Dermis blood vessel endothelial cell (primary cell): ENCODE measurements at places on chromosomes 12 and 14. TPM values are rescaled to one million over a fixed set of nuclear protein-coding genes. Genes with fewer than 3 reads are reported as not detected.
A peak's percentile ranks its signal among the peaks of the same experiment; 100 is the strongest.

DNA sequence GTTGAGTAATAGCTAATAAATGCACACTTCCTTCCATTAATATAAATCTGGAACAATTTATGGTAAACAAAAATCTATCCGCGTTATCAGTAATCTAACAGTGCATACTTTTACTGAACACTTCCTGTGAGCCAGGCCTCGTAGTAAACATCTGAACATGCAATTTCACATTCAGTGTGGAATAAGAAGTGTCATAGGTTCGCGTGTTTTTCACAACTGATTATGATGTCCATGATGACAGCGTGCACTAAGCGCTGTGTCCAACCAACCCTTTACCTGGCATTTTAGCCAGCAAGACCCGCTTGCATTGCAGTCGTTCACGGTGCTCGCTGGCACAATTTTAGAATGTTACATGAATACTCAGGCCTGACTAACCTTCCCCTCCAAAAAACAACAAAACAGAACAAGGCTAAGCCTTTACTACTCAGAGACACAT is 2.1 kb downstream of the PNMA1 start:
- peak; percentile 41 for DNase-seq

GRCh38 chr14:68949601-68949965 is 29.5 kb downstream of the ACTN1 start:
- DNase-seq = peak; percentile 76

DNA sequence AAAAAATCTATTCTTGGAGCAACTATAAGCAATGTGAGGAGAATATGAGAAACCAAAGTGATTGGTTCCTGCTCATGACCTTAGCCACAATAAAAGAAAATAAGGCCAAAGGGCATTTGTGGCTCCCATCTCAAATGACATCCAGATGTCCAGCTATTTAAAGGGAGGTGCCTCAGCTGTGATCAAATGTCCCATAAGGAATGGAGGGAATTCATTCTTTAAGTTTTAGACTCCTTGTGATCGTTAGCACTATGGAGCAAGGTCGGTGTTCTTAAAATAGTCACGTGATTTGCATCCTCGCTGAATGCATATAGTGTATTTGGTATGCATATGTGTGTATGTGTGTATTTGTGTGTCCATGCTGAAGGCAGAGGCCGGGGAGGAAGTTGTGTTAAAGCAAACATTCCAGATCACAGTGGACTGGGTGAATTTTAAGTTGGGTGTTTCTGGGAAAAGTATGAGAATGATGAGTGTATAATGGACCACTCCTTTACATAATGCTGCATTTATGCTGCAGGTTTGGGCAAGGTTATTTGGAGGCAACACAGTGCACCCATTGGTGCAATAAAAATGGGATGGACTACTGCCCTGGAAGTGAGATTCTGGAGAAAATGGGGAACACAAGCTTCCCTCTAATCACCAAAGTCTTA is 5.6 kb upstream of the E2F7 start:
- no peak for DNase-seq

DNA sequence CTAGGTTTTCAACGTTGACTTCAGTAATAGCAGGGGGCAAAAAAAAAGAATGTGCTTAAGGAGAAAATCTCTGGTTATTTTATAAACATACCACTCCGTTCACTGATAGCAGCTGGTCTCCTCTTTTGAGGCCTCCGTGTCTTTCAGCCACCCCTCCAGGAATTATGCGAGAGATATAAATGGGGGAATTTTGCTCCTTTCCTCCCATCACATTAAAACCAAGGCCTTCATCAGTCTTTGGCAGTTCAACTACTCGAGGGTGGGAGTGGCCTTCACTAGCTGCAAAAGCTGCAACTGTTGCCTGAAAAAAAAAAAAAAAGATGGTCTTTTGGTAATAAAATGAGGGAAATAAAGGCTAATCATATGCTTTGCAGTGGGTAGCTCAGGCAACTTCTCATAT is 92.1 kb downstream of the LIN7A start:
- no peak for DNase-seq

GRCh38 chr12:76863837-76864236 is 15.0 kb downstream of the CSRP2 start:
- DNase-seq = no peak

- DNase-seq = peak; percentile 81
These were observed 68.5 kb downstream of the PPFIBP1 start for GRCh38 chr12:27592548-27592947.

DNA sequence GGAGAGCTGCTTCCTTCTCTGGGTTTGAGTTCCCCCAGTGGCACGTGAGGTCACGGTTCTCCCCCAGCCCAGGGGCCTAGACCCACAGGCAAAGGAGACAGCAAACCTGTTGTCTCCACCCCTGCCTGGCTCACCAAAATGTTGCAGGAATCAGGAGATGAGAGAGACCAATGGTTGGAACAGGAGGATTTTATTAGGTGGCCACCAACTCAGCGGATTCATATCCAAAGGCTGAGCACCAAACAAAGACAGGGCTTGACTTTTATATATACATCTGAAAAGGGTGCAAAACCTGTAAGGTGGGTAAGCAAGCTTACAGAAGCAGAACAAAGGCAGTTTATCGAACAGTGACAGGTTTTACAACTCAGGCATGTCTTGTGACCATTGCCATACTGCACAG is 9.2 kb upstream of the ADAM21 start:
- peak; percentile 5 for DNase-seq

DNA sequence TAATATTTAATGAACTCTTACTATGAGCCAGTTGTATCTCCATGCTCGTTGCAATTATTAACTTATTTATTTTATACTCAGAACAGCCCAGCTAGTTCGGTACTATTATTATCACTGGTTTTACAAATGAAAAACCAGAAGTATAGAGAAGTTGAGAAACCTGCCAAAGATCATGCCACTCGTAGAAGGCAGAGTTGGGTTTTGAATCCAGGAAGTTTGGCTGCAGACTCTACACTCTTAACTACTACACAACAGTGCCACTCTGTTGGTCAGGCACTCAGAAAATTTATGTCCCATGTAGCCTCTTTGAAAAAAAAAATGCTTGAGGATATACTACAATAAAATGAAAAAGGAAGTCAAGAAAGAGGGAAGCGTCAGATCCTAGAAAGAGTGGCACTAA is 71.5 kb upstream of the ARID2 start:
- no peak for DNase-seq

DNA sequence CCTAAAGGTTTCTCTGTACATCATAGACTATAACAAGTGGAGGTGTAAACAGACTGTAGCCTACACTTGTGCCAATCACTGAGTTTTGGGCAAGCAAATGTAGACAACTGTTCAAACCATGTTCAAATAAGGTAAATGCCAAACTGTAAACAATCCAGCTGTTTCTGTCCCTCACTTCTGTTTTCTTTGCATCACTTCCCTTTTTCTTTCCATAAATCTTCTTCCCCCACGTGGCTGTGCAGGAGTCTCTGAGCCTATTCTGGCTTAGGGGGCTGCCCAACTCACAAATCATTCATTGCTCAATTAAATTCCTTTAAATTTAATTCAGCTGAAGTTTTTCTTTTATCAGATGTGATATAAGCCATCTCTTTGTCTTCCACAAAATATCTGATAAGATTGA is 65.1 kb upstream of the CPM start:
- no peak for DNase-seq

- DNase-seq = peak; percentile 66
These were observed 47.5 kb downstream of the PPFIBP1 start for GRCh38 chr12:27571463-27571862.

DNA sequence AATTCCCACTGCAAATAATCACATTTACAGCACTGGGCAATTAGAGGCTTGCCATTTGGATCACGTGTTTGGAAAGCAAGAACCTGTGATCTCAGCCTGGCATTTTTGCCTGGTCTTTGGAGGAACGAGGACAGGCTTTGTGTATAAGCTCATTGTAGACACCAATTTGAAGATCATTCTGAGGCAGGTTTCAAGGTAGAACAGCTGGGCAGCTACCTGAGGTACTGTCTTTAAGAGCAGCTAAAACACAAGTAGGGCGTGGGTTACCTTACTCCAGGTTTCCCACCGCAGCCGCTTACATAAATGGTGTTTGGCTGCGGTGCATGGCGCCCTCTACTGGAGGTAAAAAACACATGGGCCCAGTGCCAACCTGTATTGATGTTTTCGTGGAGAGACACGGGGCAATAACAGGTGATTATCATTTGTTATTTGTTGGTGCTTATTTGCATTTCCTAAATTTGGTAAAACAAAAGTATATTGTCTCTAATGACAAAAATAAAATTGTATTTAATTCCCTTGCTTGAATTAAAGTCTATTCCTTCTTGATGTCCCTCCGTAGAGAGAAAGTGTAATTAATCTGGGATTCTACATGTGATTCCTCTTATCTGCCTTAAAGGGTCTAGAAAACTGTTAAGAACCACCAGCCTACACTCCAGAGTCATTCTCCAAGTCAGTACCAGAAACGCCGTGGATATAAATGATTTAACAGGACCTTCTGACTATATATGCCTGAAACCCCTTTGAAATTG is 69.7 kb downstream of the SVOP start:
- peak; percentile 86 for DNase-seq

- DNase-seq = no peak
These were observed 851.8 kb downstream of the TMTC2 start for GRCh38 chr12:83538361-83538965.

GRCh38 chr14:91867316-91867988 is at the start of gene TC2N:
TC2N (minus strand) TSS chr14:91867536; CDS start chr14:91813769, 53,767 bp downstream.
- DNase-seq = no peak

- no peak for DNase-seq
These were observed 75.4 kb upstream of the KCNJ8 start for GRCh38 chr12:21849878-21850277.

DNA sequence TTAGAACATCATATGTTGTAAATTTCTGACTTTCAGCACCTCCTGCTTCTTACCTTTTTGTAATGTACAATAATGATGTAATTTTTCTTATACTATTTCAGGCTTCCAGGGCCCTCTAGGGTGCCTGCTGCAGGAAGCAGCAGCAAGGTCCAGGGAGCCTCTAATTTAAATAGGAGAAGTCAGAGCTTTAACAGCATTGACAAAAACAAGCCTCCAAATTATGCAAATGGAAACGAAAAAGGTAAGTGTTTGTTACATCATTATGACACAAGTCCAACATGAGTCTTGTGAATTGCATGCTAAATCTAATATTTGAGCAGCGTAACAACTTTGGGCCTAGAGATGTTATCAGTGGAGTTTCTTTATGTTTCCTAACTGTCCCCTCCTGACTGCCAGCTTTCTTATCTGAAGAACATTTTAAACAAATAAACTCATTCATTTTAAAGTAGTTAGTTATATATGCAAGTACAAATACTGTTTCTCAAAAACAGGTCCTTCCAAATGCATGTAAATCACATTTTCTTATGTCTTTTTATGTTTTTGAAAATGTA is 167.6 kb downstream of the NAV3 start:
- no peak for DNase-seq

DNA sequence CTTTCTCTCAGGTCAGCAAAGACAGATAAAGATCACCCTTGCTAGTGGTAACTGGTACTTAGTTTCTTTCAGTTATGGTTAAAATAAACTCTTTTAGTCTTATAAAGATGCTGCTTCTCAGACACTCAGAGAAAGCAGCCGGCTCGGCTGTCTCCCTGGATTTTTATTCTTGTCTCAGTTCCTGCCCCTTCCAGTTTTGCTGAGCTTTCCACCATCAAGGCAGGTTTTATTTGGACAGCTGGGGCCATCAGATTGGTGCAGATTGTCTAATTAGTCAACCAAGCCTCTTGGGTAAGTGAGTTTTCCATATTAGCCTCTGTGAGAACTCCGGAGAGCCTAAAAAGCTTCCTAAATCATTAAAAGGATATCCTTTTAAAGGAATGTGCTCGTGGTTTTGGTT is 130.8 kb upstream of the BMP4 start:
- DNase-seq = no peak

DNA sequence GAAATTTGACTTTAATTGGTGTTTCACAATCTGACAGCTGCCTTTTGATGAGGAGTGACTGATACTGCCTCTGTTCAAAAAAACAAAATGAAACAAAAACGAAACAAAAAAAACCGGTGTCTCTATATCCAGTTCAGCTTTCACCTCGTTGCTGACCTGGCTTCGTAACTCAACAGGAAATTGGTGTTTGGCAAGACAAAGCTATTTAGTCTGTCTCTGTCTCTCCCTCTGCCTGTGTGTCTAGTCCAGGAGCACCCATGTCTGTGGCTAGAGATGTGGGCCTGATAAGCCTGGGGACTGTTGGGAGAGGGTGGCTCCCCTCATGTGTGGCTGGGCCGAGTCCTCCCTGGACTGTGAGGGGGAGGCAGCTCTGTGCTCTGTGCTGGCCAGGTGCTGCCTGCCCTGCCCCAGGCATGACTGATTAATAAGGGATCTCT is 11.3 kb downstream of the CACNA1C start:
- DNase-seq = no peak

GRCh38 chr12:56528846-56529245 is 7.2 kb downstream of the RBMS2 start:
- no peak for DNase-seq

DNA sequence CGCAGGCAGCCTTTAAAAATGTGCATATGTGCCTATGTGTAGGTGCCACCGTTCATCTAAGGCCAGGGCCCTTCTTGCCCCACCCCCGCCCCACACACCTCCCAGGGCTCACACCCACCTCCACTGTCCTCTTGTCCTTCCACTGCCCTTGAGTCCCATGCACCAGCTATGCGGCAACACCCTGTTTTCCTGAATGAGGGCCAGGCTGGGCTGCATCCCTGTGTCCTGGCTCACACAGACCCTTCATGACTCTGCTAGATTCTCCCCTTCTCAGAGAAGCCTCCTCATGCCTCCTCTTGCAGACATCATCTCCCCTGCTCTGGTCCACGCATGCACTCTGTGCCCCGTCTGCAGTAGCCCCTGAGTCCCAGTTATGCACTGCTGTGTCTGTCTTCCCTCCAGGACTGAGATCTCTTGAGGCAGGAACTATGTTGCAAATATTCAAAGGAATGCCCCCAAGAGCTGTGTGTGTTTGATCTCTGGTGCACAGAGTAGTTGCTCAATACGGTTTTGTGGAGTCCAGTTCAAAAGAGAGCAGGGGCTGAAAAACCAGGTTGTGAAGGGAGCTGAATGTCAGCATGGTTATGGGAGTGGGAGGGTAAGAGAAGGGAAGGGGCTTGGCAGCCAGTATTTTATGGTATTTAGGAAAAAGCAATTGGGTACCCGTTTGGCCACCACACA is 47.3 kb upstream of the ESRRB start:
- DNase-seq = no peak

DNA sequence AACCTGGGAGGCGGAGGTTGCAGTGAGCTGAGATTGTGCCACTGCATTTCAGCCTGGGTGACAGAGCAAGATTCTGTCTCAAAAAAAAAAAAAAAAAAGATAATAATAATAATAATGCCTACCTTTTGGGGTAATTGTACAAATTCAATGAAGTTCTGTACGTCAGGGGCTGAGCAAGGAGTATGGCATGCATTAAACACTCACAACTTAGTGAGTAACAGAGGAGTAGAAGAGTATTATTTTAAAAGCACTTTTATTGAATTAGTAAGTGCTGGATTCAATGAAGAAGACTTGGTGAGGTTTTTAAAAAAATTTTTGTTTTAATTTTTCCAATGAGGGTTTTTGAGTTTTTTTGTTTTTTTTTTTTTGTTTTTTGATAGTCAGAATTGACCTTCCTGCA is 783.6 kb upstream of the TBX3 start:
- DNase-seq = no peak

The SLC15A5 gene
- not detected in 2 replicates for total RNA-seq

The TGM1 gene
- total RNA-seq = 0.17 and 0.51 TPM in 2 replicates

The NRL gene
- total RNA-seq = 0.88 and 2.6 TPM in 2 replicates

The TBX3 gene
- 2.4 and 2.5 TPM in 2 replicates for total RNA-seq

The RNASE1 gene
- total RNA-seq = 28.6 and 64.0 TPM in 2 replicates

The KRT85 gene
- total RNA-seq = not detected in 2 replicates

The FAM181A gene
- not detected in 2 replicates for total RNA-seq

The MNAT1 gene
- 52.6 and 59.6 TPM in 2 replicates for total RNA-seq

The KRT77 gene
- not detected in 2 replicates for total RNA-seq

The NDRG2 gene
- 3.3 and 3.6 TPM in 2 replicates for total RNA-seq

The SLC17A8 gene
- not detected in 2 replicates for total RNA-seq

The NTN4 gene
- total RNA-seq = 469 and 711 TPM in 2 replicates

The PLEKHG3 gene
- 9.2 and 9.4 TPM in 2 replicates for total RNA-seq

The PTPRB gene
- total RNA-seq = 135 and 169 TPM in 2 replicates

The RTL1 gene
- total RNA-seq = not detected in 2 replicates
